Right atrium auricular region (tissue), 2 donors: ENCODE measurements at places on chromosomes 2 and 18.

DNA sequence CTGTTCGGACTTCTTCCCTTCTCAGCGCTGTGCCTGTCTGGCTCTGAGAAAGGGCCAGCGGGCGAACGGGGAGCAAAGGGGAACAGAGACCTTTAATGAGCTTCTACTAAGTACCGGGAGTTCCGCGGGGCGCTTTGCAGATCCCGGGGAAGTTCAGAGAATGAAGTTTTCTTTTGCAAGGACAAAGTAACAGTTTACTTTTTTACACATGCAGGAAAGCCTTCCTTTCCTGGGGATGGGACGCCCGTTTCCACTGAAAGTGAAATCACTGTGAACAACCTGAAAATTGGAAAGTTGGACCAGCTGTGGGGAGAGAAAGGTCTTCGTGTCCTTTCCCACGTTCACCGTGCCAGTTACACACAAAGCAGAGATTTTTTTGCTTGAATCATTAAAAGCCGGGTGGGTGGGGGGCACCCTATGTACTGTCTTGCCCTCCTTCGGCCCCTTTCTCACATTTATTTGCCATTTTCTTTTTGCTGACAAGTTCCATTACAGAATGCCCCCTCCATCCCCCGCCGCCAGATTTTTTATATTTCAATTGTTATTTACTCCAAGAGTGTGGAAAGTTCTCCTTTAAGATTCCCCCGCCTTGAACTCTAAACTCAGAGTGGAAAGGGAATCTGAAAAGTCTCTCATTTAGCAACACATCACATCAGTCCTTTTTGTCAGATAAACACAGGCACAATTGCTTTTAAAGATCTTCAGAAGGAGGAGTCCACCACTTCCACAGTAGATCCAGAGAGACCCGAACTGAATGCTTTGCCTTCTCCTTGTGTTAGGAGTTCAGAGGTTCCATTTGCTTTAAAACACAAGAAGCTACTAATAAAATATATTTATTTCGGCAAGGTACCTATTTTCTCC, 1.1 kb upstream of the FN1 start:
- DNase-seq, result no peak

DNA sequence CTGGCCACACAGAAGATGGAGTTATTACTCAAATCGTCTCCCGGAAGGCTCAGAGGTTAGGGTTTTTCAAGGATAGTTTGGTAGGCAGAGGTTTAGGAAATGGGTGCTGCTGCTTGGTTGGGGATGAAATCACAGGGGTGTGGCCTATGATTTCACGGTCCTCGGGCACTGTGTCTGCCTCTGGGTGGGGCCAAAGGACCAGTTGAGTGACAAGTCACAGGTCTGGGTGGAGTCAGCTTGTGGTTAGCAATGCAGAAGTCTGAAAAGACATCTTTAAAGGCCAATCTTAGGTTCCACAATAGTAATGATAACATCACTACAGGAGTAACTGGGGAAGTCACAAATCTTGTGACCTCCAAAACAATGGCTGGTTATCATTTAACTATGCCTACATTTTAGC, 387.8 kb downstream of the ZNF521 start:
- no peak for DNase-seq

DNA sequence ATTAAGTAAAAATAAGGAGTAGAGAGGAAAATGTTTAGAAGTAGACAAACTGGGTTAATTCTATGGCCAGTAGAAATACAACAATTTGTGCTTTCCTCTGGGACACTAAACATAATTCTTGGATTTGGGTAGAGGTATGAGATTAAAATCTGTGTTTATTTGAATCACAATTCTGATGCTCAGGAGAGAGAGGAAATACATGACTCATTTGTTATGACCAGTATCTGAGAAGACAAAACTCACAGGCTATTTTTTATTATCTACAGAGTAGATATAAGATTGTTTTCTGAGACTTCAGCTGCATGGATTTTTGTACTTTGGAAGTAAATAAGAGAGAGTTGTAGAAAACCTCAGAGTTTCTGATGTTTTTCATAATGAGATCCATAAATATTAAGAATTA, 315.7 kb upstream of the CWC22 start:
- no peak for DNase-seq

DNA sequence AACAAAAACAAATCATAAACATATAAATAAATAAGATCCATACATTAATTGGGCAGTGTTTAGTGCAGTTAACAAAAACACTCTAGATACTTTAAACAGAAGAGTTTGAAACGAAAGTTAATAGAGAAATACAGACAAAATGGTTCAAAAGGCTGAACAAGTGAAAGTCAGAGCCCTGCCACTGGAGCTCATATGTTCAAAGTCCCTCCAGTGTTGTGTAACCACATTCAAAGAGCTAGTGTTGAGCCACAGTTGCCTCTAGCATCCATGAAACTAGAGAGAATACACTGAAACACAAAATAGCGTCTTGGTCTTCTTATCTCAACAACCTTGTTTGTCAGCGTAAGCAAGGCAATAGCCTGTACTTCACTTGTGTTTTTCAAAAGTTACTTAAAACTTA, 1309.8 kb upstream of the NRXN1 start:
- no peak for DNase-seq
